ENCODE measurements at places on chromosomes 1 and 21.

DNA sequence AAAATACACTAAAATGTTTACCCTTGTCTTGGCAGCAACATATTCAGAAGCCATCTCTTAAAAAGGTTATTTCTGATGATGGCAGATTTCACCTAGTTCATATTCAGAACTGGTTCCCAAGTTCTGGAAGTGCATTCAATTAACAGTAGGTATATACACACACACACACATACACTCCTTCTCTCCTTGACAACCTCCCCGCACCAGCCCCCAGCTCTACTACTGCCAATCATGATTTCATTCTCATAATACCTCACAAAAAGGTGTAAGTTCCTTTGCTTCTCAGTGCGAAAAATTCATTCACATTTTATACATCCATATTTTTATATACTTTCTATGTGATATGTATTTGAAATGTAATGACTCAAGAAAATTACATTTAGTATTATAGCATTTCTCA, 228.1 kb upstream of the ST6GALNAC5 start:
- DNase-seq, result no peak

DNA sequence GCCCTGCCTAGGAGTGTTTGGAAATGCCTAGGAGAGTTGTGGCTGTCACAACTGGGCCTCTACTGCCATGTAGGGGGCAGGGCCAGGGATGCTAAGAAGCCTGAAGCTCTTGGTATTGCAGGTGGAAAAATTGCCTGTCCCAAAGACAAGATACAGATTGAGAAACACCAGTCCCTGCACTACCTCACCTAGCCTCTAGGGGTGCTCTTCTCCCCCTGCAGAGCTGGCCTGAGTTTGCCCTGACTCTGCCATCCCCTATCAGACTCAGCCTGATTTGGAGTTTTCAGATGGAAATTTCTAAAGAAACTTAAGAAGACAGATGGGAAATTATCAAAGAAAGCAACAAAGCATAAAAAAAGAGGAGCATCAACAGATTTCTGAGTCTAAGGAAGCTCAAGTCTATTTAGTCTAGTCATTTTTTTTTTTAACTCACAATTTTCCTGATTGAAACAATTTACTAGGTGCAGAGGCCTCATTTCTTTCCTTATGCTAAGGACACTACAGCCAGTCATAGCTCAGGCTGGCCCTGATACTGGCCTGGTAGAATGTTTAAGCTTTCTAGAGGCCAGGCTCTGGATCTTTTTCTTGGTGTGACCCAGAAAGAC, 61.4 kb upstream of the LRRN2 start:
- no peak for DNase-seq

GRCh38 chr21:38269576-38269936, 12.8 kb downstream of the KCNJ15 start:
- DNase-seq, result no peak

- no peak for DNase-seq
These were observed 107.9 kb upstream of the RAB4A start for GRCh38 chr1:229162825-229163515.

- DNase-seq, result no peak
These were observed 14.0 kb downstream of the A3GALT2 start for GRCh38 chr1:33306653-33307493.

- no peak for DNase-seq
These were observed 12.5 kb upstream of the SFT2D2 start for GRCh38 chr1:168213349-168213748.

DNA sequence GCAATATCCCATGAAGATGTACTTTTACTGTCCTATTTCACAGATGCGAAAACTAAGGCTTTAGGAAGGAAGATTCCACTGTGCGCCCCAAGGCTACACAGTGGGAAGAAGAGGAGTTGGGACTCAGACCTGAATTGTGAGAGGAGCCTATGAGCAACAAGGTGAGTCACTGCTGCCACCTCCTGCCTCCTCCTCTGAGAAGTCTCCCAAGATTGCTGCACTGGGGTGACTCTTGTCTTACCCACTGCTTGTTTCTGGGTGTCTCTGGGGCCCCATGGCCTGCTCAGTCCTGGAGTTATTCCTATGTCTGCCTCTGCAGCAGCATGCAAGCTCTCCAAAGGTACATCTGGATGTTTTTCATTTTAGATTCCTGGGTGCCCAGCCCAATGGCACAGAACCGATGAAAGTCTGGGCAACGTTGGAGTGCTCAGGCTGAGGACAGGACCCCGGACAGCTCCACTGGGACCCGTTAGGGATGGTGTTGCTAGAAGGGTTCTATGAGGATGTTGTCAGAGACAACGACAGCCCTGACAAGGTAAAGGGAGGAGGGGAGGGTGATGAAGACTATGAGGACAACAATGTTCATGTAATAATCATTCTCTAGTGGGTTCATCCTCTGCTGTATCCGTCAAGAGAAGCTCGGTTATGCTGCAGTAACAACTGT, 11.0 kb upstream of the C1QA start:
- DNase-seq, result no peak

All from amniotic stem cell (primary cell).